ENCODE measurements at places on chromosomes 6 and 20.

- peak; percentile 69 for DNase-seq
Measured at GRCh38 chr20:17938871-17939619, 29.5 kb downstream of the SNX5 start.

GRCh38 chr20:49675368-49676151 is 38.1 kb downstream of the B4GALT5 start:
- no peak for DNase-seq

GRCh38 chr20:5192570-5193431 is 66.0 kb downstream of the CDS2 start:
- no peak for DNase-seq

- no peak for DNase-seq
Measured at GRCh38 chr6:121724576-121724975, 289.1 kb downstream of the GJA1 start.

GRCh38 chr6:136072691-136073090 is 177.4 kb downstream of the MTFR2 start:
- no peak for DNase-seq

DNA sequence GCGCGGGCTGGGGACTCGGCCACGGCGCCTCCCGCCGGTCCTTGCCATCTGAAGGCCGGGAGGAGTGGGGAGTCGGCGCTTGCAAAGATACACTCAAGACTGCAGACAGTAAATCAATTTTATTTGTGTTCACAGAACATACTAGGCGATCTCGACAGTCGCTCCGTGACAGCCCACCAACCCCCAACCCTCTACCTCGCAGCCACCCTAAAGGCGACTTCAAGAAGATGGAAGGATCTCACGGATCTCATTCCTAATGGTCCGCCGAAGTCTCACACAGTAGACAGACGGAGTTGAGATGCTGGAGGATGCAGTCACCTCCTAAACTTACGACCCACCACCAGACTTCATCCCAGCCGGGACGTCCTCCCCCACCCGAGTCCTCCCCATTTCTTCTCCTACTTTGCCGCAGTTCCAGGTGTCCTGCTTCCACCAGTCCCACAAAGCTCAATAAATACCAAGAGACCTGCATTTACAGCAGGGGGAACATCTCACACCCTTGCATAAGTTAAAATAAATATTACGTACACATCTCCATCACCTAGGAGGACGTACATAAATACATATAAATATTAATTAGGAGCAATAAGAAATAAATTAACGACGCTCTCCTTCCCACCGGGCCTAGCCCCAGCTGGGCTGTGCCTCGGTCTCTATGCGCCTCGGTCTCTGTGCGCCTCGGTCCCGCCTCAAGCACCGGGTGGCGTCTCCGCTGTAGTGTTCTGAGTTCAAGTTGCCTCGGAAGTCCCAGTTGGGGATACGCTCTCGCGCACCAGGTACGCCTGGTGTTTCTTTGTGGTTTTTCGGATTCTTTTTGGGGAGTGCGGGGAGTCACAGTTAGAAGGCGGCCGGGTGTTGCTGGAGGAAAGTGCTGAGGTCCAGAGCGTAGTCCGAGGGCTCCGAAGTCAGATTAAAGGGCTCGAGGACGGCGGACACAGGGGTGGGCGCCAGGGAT is 889 bp upstream of the FLOT1 start:
- peak; percentile 27 for DNase-seq

DNA sequence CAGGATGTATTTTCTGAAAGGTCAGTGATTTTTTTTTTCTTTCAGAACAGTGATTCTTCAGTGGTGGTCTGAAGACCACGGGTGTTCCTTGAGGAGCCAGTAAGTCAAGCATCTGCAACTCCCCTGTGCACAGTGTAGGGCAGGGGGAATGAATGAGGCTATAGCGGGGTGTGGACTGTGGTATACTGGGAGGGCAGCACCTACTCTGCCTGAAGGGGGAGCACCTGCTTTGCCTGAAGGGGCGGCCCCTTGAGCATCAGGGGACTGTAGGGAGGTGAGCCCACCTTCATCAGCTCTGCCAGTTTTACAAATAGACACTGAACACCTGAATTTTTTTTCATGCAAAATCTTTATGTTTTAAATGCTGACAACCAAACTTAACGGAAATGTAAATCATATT is 77.5 kb upstream of the RIPOR2 start:
- no peak for DNase-seq

GRCh38 chr6:2793534-2794151 is 28.4 kb downstream of the WRNIP1 start:
- peak; percentile 54 for DNase-seq
